ENCODE measurements at places on chromosomes 2 and 18.

GRCh38 chr2:182230561-182230960 lies 196.3 kb downstream of the PDE1A start:
- DNase-seq = no peak

DNA sequence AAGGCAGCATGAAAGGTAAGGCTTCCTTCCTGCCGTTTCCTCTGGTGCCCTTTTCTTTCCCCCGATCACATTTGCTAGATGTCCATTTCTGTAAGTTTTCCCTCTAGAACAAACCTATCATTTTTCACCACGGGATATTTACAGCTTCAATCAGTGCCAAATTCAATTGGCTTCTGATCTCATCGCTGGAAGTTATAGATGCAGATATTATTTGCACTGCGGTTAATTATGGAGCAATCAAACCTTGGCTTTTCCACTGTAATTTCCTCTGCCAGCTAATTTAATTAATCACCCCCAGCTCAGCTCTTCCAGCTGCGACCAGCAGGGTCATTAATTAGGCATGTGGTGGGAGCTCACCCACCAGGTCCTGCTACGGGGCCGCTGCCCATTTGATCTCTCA lies 86.1 kb downstream of the GBX2 start:
- DNase-seq = no peak

DNA sequence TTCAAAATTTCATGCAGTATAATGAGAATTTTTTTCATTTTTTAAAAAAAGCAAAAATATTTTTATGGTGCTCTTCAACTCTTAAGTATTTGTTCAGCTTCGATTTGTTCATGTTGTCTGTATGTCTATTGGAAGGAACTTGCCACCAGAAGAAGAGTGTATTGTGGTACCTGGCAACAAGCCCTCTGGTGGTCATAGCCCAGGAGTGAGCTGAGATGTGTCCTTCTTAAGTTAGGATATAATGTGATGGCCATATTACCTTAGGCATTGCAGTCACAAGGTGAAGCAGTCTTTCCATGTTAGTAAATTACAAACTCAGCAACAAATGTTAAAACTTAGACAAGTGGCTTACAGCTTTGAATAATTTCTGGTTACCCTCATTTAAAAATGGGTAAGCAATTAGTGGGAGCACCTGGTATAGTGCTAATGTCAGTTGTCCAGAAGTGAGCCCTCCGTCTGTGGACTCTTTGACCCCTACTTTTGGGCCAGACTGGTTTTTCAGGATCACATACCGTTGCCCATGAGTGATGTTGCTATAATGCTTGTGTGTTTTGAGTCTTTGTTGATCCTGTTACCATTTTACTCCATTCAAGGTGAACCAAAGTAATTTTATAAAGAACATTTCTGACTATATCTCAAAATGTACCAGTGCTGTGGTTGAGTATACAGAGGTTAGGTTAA lies 57.4 kb downstream of the MYO1B start:
- DNase-seq = peak; percentile 46

- no peak for DNase-seq
Observed at GRCh38 chr18:13530879-13531387, 195.4 kb downstream of the FAM210A start.

GRCh38 chr2:241229563-241230401 lies 41.3 kb downstream of the ANO7 start:
- DNase-seq = no peak

- DNase-seq = no peak
Observed at GRCh38 chr2:191597186-191597751, 80.7 kb upstream of the NABP1 start.

GRCh38 chr2:85812094-85812735 lies 58.4 kb downstream of the ATOH8 start:
- no peak for DNase-seq

GRCh38 chr2:111661286-111661940 lies 222.6 kb downstream of the ANAPC1 start:
- DNase-seq = no peak

DNA sequence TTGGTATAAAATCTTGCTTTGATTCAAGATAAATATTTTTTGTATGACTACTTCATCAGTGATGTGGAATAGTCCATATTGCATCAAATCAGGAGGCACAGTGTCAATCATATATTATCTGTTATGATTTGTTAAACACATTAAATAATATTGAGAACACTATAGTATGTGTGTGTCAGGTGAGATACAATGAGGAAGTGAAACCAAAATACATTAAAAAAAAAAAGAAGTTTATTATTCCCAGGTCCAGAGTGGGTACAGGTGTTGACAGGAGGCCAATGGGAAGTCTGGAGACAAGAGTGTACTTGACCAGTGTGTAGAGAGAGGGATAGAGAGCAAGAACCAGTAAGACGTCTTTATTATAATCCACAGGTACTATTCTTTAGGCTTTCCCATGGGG lies 292.6 kb downstream of the FSIP2 start:
- DNase-seq = no peak

DNA sequence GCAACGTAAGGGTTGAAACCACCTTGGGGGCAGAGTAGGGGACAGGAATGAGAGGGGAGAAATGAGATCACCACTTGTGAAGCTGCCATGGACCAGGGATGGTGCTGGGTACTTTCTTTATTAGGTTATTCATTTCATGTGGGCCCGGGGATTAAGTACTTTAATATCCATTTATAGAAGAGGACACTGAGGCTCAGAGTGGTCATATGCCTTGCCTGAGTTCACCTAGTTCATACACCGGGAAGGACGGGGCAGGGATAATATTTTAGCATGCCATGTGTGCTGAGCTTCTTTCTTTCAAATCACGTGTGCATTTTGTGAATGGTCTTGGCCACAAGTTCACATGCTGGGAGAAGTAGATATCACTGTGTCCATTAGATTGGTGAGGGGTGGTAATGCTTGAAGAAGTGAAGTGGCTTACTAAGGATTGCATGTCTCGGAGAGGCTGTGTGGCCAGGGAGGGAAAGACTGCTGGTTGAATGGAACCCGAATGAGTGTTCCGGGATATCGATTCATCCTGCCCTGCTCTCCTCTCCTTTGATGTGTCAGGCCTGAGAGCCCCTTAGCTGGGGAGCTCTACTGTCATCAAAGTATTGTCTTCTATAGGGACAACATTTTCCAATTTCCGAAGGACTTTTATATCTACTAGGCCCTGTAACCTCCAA lies 187.1 kb downstream of the MYCN start:
- DNase-seq = no peak

DNA sequence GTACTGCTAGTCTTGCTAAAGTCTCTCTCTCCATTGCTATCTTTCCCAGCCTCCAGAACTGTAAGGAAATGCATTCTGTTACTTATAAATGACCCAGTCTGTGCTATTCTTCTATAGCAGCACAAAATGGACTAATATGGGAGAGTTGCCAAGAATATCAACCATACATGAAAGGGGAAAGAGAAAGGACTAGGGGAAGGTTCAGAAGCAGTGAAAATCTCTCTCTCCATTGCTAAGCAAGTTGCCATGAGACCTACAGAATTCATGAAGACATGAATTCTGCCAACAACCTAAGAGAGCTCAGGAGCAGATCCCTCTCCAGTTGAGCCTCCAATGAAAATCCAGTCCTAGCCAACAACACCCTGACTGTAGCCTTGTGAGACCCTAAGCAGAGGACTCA lies 3.6 kb upstream of the TRABD2A start:
- no peak for DNase-seq

DNA sequence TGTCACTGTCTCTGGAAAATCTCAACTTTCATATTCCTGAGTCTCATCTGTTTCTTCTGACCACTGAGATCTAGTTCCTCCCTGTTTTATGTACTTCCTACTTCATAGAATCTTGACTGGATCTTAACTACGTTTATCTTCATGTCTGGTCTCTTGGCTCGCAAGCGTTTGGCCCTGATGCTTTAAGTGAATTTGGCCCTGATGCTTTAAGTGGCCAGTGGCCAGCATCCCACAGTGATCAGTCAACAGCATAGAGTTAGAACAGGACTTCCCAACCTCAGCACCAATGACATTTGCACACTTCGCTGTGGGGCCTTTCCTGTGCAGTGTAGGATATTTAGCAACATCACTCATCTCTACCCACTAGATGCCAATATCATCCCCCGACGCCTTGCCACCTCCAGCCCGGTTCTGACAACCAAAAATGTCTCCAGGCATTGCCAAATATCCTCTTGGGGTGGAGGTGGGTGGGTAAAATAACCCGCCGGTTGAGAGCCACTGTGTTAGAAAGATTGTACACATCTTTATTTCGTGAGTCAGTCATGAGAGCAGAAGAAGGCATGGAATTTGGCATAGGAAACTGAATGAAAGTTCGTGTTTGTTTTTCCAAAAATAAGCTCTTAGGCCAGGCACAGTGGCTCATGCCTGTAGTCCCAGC lies 12.2 kb downstream of the TM4SF20 start:
- no peak for DNase-seq

DNA sequence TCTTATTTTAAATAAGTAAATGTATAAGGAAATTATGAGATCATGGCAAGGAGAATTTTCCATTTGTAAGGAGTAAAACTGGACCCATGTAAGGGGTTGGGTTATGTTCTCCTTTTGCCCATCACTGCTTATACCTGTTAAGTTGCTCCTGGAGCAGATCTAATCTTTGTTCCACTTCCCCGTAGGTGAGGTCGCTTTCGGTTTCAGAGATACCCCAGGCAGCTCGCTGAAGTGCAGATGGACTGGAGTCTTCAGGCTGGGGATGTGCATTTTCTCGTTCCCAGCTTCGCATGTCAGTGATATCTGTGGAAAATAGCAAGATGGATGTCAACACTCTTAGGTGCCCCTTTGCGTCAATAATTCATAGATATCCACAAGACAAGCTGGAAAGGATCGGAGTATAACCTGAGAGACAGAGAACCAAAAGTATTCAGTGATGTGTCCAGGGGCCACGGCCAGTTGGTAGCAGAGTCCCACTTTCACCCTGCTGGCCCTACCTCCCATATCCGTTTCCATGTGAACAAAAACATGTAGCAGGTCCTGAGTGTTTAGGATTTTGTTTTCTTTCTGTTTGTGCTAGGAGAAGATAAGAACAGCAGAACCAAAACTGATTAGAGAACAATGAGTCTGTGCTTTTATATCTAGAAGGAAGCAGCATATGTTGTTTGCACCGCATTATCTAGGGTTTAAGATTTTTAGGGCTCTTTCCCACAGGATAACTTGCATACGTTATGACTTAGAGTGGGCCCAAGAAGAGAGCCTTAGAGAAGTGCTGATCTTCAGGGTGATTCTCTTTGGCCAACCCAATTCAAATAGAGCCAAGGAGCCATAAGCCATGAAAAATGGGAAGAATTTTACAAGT lies 36.0 kb downstream of the GCA start:
- no peak for DNase-seq

- DNase-seq = no peak
Observed at GRCh38 chr2:180017784-180018183, 10.7 kb upstream of the CWC22 start.

GRCh38 chr2:240965905-240966456 lies 32.4 kb upstream of the SNED1 start:
- no peak for DNase-seq

GRCh38 chr18:58638441-58638840 lies 9.6 kb upstream of the ALPK2 start:
- no peak for DNase-seq

GRCh38 chr2:101124643-101125366 lies 26.4 kb downstream of the TBC1D8 start:
- DNase-seq = no peak

DNA sequence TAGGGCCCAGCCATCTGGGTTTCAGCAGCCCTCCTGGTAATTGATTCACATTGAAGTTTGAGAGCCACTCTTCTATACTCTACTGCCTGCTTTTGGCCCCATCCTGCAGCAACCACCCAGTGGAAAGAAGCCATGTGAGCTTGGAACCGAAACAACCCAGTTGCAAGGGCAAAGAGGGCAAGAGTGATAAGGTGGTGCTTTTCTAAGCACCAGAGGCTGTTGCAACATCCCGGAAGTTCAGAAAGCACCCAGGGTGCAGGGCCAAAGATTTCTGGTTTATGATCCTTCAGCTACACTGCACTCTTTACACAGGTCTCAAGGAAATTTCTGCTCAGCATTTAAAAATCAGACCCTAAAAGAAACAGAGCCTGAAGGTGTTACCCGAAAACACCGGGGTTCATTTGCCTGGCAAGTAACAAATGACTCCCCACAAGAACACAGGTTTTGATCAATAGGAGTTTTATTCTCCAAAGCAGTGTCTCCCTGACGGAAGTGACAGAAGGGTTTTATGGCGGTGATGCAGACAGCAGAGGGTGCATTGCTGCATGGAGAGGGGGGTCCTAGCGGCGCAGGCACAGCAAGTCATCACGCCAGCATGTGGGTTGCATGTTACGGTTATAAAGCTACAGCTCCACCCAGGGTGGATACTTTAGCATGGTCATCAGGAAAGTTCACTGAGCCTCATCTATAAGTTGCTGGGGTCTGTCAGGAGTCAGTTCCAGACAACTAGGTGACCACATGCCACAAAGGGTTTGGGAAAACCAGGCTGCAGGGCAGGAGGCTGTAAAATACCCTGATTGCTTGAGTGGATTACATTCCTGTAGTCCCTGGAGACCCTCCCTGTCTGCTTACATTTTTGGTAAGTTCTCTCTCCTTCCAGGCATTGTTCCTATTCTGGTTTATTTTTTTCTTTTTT lies 28.8 kb upstream of the TMEM37 start:
- DNase-seq = no peak

Measured in Jurkat, Clone E6-1 (cell line).